Breast epithelium (tissue), 4 donors: ENCODE measurements at places on chromosomes 1 and 21.

DNA sequence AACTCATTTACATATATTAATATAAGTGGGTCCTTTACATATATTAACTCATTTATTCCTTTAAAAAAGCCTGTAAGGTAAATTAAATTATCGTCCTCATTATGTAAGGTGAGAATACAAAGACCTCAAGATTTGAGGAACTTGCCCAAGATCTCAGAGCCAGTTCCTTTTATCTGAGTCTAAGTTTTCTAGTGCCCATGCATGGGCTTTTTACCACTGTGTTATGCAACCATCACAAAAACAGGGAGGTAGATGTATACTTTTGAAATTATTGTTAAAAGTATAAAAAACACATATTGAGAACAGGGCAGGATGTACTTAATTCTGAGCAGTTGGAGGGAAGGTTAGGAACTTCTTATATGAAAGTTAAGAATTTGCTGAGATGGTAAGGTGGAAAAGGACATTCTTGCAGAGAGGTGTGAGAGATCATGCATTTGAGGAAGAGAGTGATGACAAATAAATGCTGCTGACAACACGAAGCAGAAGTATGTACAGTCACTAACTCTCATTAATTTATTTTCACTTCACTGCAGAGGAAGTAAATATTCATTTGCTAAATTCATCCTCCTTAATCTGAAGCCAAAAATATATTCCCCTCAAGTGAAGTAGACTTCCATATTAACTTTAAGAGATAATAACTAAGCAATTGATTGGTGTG lies 28.9 kb upstream of the LYPLAL1 start:
- H3K36me3 ChIP-seq = no peaks in the 10 kb centered on the region
- DNase-seq = no peak
- H3K4me1 ChIP-seq = no peaks in the 10 kb centered on the region
- no peak overlapping the region for H3K4me3 ChIP-seq

GRCh38 chr1:180026556-180026955 lies 71.9 kb downstream of the CEP350 start:
- peaks cover 8% of the 10 kb centered on the region for H3K36me3 ChIP-seq
- H3K27me3 ChIP-seq = no peaks in the 10 kb centered on the region
- no peaks in the 10 kb centered on the region for H3K4me1 ChIP-seq

GRCh38 chr1:96721053-96721415 lies 550 bp upstream of the PTBP2 start:
- no peak for DNase-seq
- H3K4me3 ChIP-seq = peak overlapping the region; percentile 70
- H3K27ac ChIP-seq = peak overlapping the region; percentile 93
- H3K4me1 ChIP-seq = no peaks in the 10 kb centered on the region
- H3K27me3 ChIP-seq = no peaks in the 10 kb centered on the region

GRCh38 chr1:52641307-52641706 lies 8.3 kb downstream of the SHISAL2A start:
- H3K4me3 ChIP-seq = no peak overlapping the region
- no peaks in the 10 kb centered on the region for H3K4me1 ChIP-seq
- H3K36me3 ChIP-seq = no peaks in the 10 kb centered on the region
- no peak for DNase-seq

- no peaks in the 10 kb centered on the region for H3K4me1 ChIP-seq
- no peak for DNase-seq
- no peaks in the 10 kb centered on the region for H3K36me3 ChIP-seq
- no peak overlapping the region for H3K4me3 ChIP-seq
- no peak overlapping the region for H3K27ac ChIP-seq
Observed at GRCh38 chr1:83796409-83796808, 202.5 kb downstream of the TTLL7 start.

DNA sequence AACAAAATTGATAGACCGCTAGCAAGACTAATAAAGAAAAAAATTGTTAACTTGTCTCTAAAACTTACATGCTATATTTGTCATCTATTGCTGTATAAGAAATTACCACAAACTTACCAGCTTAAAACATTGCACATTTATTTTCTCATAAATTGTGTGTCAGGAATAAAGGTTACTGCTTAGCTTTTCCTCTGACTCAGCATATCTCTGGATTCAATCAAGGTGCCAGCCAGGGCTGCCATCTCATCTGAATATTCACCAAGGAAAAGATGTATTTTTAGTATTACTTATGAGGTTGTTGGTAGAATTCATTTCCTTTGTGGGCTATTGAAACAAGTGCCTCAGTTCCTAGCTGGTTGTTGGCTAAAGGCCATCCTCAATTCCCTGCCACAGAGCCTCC lies 912.6 kb upstream of the NEGR1 start:
- DNase-seq = no peak
- no peak overlapping the region for H3K4me3 ChIP-seq
- H3K4me1 ChIP-seq = no peaks in the 10 kb centered on the region
- H3K27me3 ChIP-seq = no peaks in the 10 kb centered on the region
- H3K36me3 ChIP-seq = no peaks in the 10 kb centered on the region

DNA sequence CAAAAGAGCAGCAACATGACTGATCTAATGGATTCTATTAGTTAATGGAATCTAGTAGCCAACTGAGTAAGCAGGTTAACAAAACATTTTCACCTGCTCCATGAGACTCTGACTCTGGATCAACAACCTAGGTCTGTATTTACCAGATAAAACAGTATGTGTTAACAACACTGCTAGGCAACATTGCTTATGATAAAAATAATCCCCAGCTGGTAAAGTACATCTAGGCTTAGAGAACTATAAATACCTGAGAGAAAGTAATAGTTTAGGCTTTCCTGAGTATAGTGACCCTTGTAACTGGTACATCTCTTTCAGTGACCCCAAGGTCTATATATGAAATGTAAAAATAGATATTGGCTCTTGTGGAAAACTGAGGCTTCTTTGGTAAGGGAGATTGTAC lies 73.6 kb upstream of the TBX15 start:
- H3K4me3 ChIP-seq = no peak overlapping the region
- H3K36me3 ChIP-seq = no peaks in the 10 kb centered on the region
- H3K27ac ChIP-seq = no peak overlapping the region
- H3K4me1 ChIP-seq = no peaks in the 10 kb centered on the region
- no peak for DNase-seq
